ENCODE measurements at places on chromosomes 11 and 22.

DNA sequence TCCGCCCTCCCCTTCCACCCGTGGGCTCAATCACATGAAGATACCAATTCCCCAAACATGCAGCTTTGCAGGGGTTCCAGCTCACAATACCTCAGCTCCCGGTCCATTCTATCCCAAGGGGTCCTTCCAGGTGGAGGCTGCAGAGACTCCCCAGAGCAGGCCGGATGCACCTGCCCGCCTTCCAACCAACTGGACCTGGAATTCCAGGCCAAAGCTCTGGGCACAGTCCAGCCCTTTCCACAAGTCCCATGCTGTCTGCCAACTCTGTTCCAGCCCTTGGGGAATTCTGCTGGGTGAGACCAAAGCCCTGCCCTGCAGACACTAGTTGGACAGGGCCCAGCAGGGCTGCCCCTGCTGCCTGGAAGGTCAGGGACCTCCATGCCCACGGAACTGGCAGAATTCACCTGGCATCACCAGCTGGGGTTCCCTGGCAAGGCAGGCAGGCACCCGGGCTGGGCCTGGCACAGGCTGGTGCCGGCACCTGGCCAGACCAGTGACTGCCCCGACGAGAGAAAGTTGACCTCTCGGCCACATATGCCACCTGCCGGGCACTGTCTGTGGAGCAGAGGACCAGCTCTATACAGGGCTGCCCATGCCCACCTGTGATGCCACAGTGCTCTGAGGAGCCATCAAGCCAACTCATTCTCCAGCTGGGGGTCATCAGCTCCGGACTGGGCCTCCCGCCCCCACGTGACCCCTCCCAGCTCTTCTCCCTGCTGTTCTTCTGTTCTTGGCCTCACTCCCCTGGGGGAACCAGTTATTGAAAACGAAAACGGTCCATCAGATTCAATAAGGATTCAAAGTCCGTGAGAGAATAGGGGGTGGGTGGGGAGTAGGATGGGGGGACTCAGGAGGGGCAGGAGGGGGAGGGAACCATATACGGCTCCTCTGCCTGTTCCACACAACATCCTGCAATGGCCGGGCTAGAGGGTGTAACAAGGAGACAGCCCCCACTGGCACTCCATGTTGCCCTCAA is 4.7 kb downstream of the SYT7 start:
- peaks cover 39% of the 10 kb centered on the region for H3K27me3 ChIP-seq
- H3K4me1 ChIP-seq = peaks cover 6% of the 10 kb centered on the region
- H3K27ac ChIP-seq = no peak overlapping the region
- DNase-seq = no peak
- H3K36me3 ChIP-seq = no peaks in the 10 kb centered on the region
- no peak overlapping the region for H3K4me3 ChIP-seq

GRCh38 chr22:29260601-29261315 is 7.0 kb downstream of the RHBDD3 start:
- H3K4me3 ChIP-seq = no peak overlapping the region
- H3K36me3 ChIP-seq = no peaks in the 10 kb centered on the region
- no peak for DNase-seq
- peaks cover 6% of the 10 kb centered on the region for H3K4me1 ChIP-seq
- H3K27ac ChIP-seq = no peak overlapping the region

DNA sequence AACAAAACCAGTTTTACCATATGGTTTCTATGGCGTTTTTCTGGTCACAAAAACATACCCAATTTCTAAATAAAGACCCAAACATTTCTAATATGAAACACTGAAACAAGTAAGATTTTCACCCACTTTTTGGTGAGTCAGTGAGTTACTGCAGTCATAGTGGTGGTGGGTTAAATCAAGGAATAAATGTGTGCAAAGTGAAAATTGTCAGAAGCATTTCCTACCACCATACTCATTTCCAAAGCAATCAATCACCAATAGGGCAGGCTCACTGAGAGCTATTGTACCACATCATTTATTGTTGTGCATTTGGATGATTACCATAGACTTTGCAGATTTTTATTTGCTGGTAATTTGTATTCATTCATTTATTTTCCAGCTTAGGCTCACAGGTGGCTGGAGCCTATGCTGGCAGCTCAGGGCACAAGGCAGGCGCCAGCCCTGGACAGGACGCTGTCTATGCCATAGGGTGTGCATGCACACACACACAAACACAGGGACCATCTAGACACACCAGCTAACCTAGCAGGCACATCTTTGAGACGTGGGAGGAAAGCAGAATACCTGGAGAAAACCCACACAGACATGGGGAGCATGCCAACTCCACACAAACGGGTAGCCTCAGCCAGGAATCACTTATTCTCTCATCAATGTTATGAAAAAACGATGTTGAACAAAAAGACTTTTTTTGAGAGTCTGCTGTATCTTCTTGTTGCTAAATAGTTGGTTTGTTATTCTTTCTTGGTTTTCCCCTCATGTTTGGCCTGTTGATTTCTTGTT is 5.1 kb downstream of the FAM118B start:
- H3K36me3 ChIP-seq = no peaks in the 10 kb centered on the region
- no peak overlapping the region for H3K27ac ChIP-seq
- no peak overlapping the region for H3K4me3 ChIP-seq
- H3K27me3 ChIP-seq = peaks cover 8% of the 10 kb centered on the region
- H3K4me1 ChIP-seq = peaks cover 26% of the 10 kb centered on the region
- no peak for DNase-seq

GRCh38 chr11:61609980-61610366 is 29.1 kb upstream of the SYT7 start:
- H3K4me1 ChIP-seq = no peaks in the 10 kb centered on the region
- no peak for DNase-seq
- H3K4me3 ChIP-seq = no peak overlapping the region
- peaks cover 38% of the 10 kb centered on the region for H3K27me3 ChIP-seq
- no peaks in the 10 kb centered on the region for H3K36me3 ChIP-seq

GRCh38 chr11:103939694-103940093 is 96.7 kb upstream of the DDI1 start:
- no peaks in the 10 kb centered on the region for H3K36me3 ChIP-seq
- no peak for DNase-seq
- no peaks in the 10 kb centered on the region for H3K27me3 ChIP-seq
- H3K27ac ChIP-seq = no peak overlapping the region
- H3K4me3 ChIP-seq = no peak overlapping the region
- no peaks in the 10 kb centered on the region for H3K4me1 ChIP-seq

GRCh38 chr11:69239641-69240040 is 54.3 kb upstream of the MYEOV start:
- DNase-seq = no peak
- peaks cover 15% of the 10 kb centered on the region for H3K4me1 ChIP-seq
- peaks cover 9% of the 10 kb centered on the region for H3K27me3 ChIP-seq
